ENCODE measurements at places on chromosomes 3 and 15. TPM values are rescaled to one million over a fixed set of nuclear protein-coding genes. Genes with fewer than 3 reads are reported as not detected.

XRN1 gene
- 3.2 TPM for total RNA-seq

DNAH12 gene
- 0.18 TPM for total RNA-seq

TLR9 gene
- total RNA-seq, result not detected

VEPH1 gene
- 0.25 TPM for total RNA-seq

TERB2 gene
- not detected for total RNA-seq
